CD4-positive, alpha-beta T cell treated with Interleukin-15 for 4 hours (primary cell): ENCODE measurements at places on chromosomes 7 and 10.

GRCh38 chr7:109752068-109752467 lies 1182.4 kb downstream of the DNAJB9 start:
- no peak for DNase-seq

DNA sequence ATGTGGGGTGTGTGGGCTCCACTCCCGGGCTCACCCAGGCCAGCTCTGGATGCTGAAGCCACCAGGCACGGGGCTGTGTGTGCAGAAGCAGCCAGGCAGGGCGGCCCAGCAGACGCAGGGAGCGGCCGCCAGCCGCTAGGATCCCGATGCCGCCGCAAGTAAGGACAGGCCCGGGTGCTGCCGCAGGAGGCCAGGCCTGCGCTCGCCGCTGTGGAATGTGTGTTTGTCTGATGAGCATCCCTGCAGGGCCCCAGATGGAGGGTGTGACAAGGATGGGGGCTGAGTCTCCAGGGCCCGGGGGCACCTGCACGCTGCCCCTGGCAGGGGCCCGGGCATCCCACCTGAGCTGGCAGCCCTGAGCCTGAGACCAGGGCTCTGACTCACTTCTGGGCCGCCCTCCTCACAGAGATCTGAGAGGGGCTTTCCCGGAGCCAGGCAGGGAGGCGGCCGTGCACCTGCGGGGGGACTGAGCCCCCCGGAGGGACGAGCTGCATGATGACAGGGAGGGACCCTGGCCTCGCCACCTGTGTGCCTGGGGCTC lies 101.5 kb downstream of the FOXL3 start:
- no peak for DNase-seq

DNA sequence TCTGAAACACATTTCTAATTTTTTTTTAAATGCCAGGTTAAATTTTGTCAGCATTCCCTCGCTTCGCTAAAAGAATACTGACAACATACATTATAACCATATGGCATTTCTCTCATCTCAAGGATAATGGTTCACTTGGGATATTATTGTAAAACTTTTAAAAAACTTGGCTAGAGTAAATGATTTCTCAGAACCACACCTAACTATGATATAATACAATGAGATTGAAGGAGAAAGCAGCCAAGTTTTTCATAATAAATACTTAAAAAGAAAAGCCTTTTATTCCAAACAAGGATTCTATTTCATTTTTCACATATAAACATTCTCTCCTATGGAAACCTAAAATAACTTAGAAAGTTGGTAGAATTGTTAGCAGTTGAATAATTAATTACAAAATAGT lies 413.9 kb downstream of the HGF start:
- DNase-seq = no peak

DNA sequence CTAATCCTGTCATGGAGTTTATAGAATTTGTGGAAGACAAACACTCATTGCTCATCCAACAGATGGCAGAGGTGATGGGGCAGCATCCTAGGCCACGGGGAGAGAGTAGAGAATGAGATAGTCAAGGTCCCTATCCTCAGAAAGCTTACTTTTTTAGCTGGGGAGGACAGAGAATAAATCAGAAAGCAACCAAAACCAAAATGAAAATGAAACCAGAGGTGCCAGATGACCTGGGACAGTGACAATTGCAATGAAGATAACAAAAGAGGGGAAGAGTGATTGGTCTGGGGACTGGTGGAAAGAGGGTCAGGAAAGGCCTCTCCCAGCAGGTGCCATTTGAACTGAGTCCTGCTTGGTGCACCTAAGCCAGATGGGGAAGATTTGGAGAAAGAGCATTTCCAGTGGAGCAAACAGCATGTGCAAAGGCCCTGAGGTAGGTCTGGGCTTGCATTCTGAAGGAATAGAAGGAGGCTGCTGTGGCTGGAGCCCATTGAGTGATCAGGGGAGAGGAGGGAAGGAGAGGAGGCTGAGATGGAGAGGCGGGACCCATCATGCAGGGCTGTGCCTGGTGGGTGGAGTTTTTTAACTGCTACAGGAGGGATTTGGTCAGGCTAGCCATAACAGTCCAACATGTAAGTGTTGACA lies 164.1 kb downstream of the RPS24 start:
- DNase-seq = no peak

GRCh38 chr7:78164459-78164858 lies 365.9 kb downstream of the PHTF2 start:
- DNase-seq = no peak

DNA sequence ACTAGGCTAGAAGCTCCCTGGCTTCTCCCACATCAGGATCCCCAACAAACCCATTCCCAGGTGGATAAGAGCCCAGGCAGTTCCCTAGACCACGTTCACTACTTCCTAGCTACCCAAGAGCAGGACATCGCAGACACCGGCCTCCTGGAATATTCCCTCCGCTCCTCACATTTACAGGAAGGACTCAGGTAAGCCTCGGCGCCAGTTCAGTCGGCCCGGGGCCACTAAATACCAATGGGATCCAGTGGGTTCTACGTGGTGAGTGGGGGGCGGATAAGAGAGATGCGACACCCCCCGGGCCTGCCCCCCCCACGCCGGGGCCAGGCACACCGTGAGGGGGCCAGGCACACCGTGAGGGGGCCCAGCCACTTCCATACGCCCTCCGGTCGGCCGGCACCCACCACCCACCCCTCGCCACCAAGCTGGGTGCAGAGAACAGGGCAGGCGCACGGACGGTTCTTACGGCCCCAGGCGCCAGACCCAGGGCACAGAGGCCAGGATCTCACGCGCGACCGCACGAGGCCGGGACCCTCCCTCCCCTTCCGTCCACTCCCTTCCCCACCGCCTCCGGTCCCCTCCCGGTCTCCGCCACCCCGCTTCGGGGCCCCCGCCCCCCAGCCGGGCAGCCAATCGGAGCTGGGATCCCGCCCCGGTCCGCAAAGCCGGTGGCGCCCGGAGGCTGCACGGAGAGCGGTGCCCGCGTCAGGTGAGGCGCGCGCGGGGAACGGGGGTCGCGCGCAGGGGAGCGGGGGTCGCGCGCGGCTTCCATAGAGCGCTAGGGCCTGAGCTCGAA lies at the start of gene BLVRA:
BLVRA (plus strand) TSS at position 652 of the 793 bp plus-strand sequence. CDS start 12,479 bp downstream, outside the sequence.
- DNase-seq = peak; percentile 64

GRCh38 chr7:102140952-102141370 lies 145.7 kb upstream of the SH2B2 start:
- no peak for DNase-seq

DNA sequence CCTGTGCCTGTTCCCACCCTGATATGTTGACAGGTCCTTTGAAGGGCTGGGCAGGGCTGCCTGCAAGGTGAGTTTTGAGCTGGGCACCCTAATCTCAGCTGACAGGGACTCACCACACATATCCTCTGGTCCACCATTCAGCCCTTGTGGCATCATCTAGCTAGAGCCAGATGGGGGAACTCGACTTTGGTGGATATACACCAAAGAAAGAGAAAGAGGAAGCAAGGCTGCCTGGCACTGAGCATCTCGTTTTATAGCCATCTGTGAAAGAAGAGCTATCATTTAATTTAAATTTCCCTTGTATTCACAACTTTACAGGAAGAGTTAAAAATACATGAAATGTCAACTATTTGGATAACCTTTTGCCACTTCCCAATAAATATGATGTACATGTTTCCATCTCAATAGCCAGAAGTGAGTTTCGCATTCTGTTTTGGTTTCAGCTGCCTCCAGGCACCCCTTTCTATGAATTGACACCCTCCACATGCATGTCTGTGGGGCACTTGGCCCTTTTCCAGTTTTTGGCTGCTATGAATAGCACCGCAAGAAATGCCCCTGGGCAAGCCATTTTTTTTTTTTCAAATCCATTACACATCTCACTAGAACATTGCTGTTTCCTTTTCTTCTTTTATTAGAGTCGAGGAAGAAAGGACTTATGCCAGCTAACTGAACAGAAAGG lies 22.9 kb upstream of the GRB10 start:
- DNase-seq = no peak

GRCh38 chr7:104978460-104978859 lies 35.5 kb upstream of the KMT2E start:
- DNase-seq = no peak

DNA sequence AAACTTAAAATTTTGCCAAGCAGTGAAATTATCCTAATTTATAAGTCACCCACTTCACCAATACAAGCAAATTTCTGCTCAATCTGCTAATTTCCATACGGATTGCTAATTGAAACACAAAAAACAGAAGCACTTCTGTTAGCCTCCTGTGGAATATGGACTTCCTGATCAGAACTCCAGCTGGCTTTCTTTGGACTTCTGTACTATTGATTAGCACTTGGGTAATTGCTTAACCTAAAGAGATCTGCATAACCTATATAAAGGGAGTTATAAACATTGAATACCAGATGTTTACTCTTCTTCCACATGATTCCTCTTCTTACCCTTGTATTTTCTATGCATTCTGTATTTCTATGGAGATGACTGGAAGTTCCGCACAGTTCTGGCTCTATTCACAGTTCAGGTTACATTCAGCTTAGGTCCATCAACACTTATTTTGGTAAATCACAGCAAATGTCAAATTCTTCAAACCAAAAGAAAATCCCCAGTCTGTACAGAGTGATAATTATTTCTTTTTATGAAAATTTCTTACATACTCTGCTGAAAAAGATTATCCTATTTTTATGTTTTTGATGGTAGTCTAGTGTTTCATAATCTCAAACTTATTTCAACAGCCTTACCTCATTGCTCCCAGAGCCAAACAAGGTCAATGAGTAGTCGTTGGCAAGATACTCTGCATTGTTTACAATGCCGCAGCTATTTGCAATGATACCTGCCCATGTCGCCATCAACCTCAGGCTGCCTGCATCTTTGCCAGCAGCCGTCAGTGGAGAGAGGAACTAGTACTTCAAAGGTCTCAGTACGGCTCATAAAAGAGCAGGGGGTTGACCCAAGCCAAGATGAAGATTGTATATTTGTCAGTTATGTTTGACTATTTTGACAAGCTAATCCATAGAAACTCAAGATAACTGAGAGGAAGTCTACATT lies 225.6 kb downstream of the AHR start:
- DNase-seq = no peak

DNA sequence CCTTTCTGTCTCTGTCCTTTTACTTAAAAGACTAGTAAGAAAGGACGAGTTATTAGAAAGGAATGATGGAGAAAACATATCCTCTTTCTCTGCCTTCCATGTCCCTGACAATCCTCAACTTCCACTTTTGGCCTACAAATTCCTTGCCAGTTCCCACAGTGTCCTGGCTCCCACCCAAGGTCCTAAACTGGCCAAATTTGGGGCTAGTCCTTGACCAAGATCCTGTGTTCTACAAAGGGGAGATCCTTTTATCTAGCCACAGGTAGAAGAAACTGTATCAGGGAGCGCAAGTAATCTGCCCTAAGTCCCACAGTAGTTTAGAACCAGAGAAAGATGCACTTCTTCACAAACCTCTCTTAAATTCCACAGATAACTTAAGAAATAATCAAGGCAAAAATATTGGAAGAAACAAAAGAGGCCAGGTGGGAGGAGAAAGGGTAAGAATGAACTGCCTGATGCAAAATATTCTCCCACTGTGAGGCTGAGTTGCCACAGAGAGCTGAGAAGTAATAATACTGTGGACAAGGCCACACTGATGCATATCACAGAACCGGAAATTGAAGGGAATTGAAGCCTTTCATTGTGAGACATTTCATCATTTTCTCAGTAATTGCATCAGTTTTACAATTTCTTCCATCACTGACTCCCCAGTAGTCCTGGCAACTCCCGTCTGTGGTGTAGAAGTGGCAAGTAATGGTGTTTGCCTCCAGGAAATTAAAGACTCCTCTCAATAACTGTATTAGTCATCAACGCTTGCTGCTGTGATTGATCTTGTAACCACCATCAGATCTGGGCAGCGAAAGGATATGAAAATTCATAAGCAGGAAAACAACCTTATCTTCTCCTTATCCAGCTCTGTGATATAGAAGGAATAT lies 47.2 kb downstream of the DNAJC12 start:
- peak; percentile 63 for DNase-seq

GRCh38 chr7:458511-459245 lies 61.0 kb downstream of the PDGFA start:
- DNase-seq = no peak
